ENCODE measurements at places on chromosomes 3 and 15. TPM values are rescaled to one million over a fixed set of nuclear protein-coding genes. Genes with fewer than 3 reads are reported as not detected.

- DNase-seq = no peak
These were observed 226.4 kb downstream of the SCAPER start for GRCh38 chr15:76678766-76679165.

- DNase-seq = no peak
These were observed 86.9 kb upstream of the HERC1 start for GRCh38 chr15:63920504-63921175.

DNA sequence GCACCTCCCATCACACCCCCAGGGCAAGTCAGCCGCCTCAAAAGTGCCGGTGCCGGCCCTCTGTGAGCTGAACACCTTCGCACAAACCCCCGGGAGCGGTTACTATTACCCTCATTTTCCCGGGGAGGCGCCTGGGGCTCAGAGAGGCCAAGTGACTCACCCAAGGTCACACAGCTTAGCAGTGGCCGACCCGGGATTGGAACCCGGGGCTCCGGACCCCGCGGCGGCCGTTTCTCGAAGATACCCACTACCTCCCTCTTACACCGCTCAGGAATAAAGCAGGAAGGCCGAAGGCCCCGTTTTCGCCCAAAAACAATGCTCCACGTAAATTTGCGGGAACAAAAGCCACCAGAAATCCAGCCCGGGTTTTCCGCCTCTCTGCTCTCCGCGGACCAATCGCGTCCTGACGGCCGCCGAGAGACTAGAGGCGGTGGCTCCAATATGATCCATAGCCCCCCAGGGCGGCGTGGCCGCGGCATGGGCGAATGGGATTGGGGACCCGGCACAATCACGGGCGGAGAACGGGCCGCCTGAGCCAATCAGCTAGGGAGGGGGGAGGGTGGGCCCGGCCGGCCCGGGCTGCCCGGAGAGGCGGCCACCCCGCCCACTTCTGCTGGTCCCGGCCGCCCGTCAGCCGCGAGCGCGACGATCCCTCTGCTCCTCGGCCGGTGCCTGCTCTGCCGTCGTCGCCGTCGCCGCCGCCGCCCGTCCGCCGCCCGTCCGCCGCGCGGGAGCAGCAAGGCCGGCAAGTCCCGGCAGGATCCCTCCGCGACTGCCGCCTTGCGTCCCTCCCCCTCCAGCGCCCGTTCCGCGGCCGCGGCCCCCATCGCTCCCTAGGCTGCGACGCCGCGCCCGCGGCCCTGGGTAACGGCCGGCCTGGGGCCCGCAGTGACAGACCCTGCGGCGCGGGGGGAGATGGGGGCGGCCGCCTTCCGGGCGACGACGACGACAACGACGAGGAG is 177.0 kb downstream of the OR4M2 start:
- DNase-seq = no peak

DNA sequence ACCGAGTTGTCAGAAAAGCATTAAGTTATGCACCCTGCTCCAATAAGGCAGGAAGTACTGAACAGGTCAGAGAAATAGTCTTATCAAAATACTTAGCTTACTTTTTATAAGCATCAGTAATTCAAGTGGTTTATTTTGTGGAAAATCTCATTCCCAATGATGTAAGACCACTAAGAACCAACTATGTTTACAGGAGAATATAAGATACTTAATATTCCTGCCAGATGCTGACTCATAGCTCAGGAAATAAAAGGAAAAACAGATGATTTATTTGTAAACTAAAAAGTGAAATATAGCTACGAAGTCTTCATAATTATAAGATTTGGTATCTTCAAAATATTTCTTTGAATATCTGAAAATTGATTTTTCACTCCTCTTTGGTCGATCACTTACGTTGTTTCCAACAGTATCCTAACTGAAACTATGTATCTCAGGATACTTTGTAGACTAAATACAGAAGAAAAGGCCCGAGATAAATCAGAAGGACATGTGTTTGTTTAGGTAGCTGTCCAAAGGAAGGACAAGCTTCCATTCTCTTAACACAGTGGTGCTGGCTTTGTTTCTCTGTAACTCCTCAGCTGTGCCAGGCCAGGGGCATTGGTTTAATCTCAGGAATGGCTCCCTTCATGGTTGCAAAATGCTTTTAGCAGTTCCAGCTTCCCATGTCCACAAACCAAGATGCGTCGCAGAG is 295.8 kb downstream of the GBE1 start:
- DNase-seq = no peak

The IL16 gene
- 2.9 TPM for total RNA-seq

DNA sequence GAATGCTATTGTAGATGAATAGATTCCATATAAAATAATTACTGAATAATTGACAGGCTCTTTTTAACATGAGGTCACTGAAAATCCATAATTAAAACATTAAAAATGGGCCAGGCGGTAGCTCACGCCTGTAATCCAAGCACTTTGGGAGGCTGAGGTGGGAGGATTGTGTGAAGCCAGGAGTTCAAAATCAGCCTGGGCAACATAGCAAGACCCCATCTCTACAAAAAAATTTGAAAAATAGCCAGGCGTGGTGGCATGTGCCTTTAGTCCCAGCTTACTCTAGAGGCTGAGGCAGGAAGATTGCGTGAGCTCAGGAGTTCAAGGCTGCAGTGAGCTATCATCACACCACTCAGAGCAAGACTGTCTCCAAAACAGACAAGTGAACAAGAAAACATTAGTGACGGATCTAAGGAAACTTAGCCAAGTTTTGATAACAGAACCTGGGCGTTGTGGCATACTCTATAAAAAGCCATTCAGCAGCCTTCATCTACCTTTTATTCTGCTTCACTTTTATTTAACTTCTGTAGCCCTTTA is 110.5 kb downstream of the KLHL25 start:
- DNase-seq = no peak

The GHSR gene
- not detected for total RNA-seq

GRCh38 chr3:113039546-113039945 is 48.8 kb downstream of the GTPBP8 start:
- no peak for DNase-seq

DNA sequence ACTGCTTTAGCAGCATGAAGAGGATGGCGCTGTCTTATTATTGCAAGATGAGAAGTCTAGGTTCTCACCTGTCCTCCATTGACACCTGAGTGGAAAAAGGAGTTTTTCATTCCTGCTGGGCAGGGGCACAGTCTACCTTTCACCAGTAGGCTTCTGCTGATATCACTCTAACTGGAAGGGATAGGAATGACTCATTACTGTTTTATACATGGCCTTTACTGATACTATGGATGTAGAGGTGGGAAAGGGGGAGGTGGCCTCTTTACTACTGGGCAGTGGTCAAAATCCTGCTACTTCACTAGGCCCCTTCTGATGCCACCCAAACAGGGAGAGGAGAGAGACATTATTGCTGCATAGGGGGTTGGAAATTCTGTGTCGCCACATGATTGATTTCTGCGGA is 97.8 kb downstream of the BBX start:
- DNase-seq = no peak

The RASGRP1 gene
- 1.3 TPM for total RNA-seq

DNA sequence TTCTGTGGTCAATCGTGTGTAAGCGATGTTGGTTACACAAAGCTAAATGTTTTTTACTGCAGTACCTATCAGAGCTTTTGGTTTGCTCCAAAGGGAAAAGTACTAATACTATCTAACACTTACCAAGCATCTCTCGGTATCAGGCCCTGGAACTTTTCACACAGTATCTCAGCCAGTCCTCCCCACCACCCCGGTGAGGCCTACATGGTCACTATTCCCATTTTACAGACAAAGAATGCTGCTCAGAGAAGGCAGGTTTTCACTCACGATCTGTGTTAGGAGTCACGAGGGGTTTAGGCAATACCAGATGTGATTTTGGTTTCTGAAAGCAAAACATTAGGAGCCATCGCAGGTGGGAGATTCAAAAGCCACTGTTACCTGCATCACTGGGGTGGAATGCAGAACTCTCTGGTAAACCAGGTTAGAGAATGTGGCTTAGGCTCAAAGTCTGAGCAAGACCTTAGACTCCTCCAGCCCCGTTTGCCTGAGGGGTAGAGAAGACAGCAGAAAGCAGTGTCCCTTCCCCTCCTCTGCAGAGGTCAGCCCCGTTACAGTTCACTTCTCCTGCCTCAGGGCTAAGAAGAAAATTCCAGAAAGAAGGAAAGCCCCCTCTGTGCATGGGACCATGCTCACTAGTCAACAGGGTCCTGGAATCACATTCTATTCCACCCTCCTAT is 57.2 kb downstream of the XXYLT1 start:
- no peak for DNase-seq

- no peak for DNase-seq
These were observed 44.2 kb upstream of the TIPARP start for GRCh38 chr3:156630081-156630772.

The MASP1 gene
- total RNA-seq = not detected

- DNase-seq = peak; percentile 5
These were observed 342.8 kb downstream of the ERC2 start for GRCh38 chr3:56125358-56126005.

The C3orf49 gene
- total RNA-seq = not detected

DNA sequence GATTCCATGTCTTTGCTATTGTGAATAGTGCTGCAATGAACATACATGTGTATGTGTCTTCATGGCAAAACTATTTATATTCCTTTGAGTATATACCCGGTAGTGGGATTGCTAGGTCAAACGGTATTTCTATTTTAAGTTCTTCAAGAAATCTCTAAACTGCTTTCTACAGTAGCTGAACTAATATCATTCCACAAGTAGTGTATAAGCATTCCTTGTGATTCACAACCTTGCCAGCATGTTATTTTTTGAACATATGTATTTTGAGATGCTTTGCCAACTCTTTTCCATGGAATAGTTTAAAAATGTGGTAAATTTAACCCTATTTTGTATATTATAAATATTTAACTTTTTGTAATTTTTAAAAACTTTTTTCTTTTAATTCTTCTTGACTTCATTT is 592.7 kb upstream of the NAALADL2 start:
- DNase-seq = no peak

GRCh38 chr3:108158251-108158650 is 64.0 kb downstream of the IFT57 start:
- DNase-seq = no peak

The RHOV gene
- total RNA-seq = 6.3 TPM

DNA sequence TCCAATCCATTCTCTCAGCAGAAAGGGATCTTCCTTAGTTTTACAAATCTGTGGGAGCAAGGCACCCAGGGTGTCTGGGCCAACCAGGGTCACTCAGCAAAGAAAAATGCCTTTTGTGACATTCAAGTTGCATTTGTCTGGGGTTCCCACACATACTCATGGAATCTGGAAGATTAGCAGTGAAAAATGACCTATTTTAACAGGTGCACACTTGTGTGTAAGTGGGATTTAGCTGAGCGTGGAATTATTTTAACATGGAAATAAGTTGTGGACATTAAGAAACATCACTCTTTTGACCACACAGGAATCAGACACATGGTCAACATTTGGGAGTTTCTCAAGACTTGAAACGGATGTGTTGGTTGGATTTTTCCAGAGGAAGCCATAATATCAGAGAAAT is 234.9 kb downstream of the OPA1 start:
- DNase-seq = no peak

The CSPG4 gene
- total RNA-seq = 3.1 TPM

GRCh38 chr15:68576235-68576892 is 2.4 kb upstream of the CORO2B start:
- no peak for DNase-seq

- no peak for DNase-seq
These were observed 12.7 kb upstream of the ZNF609 start for GRCh38 chr15:64447536-64448315.

DNA sequence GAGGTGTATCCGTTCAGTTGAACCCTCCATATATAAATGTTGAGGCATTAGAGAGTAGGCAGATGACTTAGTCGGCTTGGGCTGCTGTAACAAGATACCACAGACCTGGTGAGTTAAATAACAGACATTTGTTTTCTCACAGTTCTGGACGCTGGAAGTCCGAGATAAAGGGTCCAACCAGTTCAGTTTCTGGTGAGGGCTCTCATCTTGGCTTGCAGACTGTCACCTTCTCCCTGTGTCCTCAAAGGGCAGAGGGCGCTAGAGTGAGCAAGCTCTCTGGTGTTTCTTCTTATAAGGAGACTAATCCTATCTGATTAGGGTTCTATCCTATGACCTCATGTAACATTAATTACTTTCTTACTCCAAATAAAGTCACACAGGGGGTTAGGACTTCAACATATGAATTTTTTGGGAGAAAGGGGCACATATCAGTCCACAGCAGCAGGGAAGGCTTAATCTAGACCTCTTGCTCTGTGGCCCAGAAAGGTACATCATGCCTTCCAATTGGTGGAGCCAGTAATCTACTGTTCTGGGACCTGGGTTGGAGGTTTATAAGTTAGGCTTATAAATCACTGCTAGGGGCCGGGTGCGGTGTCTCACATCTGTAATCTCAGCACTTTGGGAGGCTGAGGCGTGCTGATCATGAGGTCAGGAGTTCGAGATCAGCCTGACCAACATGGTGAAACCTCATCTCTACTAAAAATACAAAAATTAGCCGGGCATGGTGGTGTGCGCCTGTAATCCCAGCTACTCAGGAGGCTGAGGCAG is 26.3 kb upstream of the SLC28A2 start:
- DNase-seq = peak; percentile 46

DNA sequence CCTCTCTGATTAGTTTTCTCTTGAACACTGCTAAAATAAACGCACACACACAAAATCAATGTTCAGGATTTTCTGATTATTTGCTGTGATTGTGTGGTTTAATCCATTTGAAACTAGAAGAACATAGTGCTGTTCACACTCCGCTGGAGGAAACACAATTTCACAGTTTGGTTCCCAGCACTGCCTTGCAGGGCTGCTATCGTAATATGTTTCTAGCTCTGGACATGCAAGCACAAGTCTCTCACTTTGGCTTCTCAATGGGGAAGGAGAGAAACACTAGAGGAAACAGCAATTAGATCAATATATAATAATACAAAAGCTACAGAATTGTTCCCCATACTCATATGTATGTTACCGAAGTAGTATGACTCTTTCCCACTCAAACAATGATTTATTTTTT is 299.5 kb downstream of the NSUN3 start:
- DNase-seq = no peak

The FILIP1L gene
- total RNA-seq = 27.8 TPM

- no peak for DNase-seq
These were observed 36.6 kb downstream of the PSTPIP1 start for GRCh38 chr15:77031376-77032050.

- peak; percentile 51 for DNase-seq
These were observed 52.0 kb upstream of the ULK4 start for GRCh38 chr3:42013691-42014457.

GRCh38 chr3:125442506-125442905 is 67.4 kb upstream of the ZNF148 start:
- DNase-seq = no peak

The TUSC7 gene
- total RNA-seq = not detected
